Stimulated activated CD4-positive, alpha-beta T cell treated with anti-CD3 and anti-CD28 coated beads, Interleukin-12 subunit alpha, Interleukin-12 subunit beta, amount 100 ng/mL, for 48 hours (primary cell): ENCODE measurements at places on chromosomes 7 and 10.

DNA sequence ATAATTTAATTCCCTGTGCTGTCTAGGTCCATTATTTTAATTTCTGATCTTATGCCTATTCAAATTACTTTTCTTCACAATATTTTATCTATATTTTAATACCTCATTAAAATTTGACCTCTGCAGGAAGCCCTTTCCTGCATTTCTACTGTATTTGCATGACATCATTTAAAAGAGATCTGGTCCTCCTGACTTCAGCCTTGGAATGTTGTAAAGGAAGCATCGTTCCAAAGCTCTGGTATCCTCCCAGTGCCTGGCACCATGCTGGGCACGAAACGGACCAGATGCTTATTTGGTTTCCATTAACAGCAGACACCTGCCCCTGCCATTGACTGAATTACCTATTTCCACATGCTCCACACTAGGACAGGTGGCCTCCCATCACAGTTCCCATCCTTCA, 247.5 kb downstream of the KLF6 start:
- DNase-seq, result no peak

DNA sequence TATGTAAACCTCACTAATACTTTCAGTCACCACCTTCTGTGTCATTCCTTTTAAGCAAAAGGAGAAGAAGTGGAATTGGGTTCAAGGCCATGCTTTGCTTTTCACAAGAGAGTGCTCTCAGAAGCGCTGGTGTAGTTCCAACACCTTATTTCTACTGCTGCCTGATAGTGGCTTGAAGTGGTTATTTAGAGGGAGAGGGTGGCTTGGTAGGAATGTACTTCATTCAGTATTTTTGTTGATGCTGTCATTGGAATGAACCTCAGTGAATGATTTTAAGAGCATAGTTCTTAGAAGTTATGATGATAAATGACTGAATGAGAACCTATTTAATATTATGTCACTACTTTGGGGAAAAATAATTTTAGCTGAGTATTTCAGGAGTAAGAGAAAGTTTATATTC, 396.7 kb downstream of the EXOC4 start:
- no peak for DNase-seq

DNA sequence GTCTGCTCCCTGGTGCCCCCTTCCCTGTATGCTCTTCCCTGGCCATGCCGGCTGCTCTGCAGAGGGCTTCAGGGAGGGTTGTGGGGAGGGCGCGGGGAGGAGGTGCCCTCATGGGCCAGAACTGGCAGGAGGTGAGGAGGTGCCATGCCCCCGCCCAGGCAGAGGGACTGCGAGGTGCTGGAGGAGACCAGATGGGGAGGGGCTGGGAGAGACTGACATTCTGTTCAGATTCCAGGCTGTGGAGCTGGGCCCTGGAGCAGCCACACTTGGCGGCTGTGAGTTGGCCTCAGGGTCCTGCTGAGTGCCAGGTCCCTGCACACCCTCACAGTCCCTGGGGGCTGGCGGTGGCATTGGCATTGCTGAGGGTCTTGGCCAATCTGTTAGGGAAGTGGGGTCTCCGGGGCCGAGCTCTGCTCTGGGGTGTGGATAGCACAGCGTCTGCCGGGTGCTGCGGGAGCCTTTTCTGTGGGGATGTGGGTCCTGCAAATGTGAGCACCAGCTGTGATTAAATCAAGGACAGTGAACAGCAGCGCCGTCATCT, 25.4 kb downstream of the INPP5A start:
- DNase-seq, result no peak

GRCh38 chr7:142063551-142064442, 47.7 kb upstream of the MGAM2 start:
- DNase-seq, result no peak

DNA sequence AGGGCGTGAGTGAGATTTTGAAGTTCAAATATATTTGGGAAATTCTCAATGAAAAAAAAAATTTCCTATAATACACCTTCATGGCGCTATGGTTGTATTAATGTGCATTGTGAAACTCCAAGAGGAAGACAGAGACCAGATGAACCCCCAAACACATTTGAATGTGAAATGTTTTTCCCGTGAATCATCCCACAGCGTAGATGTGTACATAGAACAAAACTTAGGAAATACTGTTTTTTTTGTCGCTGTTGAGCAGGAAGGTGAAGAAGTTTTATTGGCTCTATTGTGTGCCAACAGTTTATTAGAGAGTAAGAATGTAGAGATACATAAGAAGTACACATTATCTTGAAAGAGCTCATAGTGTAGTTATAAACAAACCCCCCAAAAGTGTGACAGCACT, 134.0 kb downstream of the KCND2 start:
- DNase-seq, result no peak

DNA sequence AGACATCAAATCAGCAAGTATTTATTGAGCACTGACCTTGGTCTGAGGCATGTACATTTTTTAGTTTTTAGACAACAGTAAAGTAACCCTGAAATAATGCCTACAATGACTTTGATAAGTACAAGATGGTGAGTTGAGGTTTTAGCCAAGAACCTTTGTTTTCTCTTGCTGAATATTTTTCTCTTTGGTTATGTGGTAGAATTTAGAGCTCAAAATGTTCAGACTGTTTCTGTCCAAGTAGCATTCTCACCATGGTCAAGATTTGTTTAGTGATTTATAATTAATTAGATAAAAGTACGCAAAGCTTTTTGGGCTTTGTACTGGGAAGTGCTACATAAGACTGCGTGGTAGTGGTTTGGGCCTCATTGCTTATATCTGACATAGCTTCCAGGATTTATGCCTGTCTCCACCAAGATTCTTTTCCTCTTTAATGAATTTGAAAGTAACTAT, 102.4 kb downstream of the KAT6B start:
- no peak for DNase-seq

GRCh38 chr7:17022920-17023319, 141.1 kb upstream of the AGR3 start:
- DNase-seq, result peak; percentile 25

- no peak for DNase-seq
Measured at GRCh38 chr10:130440494-130440893, 304.3 kb downstream of the GLRX3 start.

- DNase-seq, result no peak
Measured at GRCh38 chr10:23754179-23754578, 315.3 kb downstream of the OTUD1 start.

GRCh38 chr7:55536619-55537457, 35.5 kb downstream of the VOPP1 start:
- DNase-seq, result no peak

DNA sequence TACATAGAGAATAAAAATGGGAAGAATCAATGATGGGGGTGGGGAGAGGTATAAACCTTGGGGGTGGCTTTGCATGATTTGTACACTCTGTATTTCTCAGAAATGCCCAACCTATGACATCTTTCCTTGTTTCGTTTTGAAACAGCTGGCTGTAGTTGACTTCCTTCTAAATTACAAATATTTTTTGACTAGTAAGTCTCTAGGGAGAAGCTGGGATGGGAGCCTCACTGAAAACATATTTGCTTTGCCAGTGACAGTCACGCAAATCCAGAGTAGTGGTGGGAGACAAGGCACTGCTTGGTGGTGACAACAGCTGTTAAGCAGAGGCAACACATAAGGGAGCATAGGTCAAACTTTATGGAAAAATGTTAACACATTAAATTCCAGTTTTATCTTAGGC, 440.5 kb downstream of the SEMA3D start:
- no peak for DNase-seq
